GM04504 (cell line): ENCODE measurements at places on chromosomes 7 and 10.

GRCh38 chr7:148912758-148913541 is 28.9 kb upstream of the EZH2 start:
- DNase-seq = no peak

- DNase-seq = no peak
These were observed 28.9 kb downstream of the PPIF start for GRCh38 chr10:79376078-79376628.

DNA sequence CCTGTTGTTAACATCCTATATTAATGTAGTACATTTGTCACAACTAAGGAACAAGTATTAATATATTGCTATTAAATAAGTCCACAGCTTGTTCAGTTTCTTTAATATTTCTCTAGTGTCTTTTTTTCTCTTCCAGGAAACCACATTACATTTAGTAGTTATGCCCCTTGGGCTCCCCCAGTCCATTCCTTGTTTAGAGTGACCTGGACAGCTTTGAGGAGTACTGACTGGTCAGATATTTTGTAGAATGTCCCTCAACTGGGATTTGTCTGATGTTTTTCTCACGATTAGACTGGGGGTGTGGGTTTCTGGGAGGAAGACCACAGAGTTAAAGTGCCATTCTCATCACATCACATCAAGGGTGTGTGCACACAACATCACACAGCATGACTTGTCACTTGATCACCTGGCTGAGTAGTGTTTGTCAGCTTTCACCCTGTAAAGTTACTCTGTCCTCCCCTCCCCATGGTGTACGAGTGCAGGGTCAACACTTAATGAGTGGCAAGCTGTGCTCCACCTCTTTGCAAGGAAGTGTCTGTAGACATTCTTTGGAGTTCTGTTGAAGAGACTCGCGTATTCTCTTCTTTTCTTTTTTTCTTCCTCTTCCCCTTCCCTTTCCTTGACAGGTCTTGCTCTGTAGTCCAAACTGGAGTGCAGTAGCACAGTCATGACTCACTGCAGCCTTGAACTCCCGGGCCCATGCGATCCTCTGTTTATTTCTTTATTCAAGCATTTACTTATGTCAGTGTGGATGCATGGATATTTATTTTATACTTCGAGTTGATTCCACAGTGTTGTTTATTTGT is 10.2 kb downstream of the LMTK2 start:
- DNase-seq = no peak

DNA sequence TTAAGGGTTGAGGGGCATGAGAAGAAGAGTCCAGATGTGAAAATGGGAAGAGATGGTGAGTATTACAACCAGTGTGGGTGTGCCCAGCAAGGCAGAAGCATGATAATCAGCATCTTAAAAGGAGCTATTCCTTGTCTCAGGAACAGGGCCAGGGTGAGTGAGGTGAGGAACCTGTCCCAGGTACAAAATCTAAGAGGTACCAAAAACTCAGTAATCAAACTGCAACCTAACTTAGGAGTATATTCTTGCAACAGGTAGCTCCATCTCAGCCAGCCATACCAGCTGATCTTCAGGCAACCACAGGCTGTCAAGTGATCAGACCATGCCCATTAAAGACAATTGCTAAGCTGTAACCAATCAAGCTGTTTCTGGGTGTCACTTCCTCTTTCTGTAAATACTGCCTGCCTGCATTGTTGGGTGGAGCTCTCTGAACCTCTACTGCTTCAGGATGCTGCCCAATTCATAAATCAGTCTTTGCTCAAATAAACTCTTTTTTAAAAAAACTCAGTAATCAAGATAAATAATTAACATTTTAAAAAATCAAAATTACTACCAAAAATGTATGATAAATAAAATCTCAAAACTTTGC is 7.4 kb downstream of the KEL start:
- DNase-seq = no peak

GRCh38 chr10:74641659-74642058 is 184.7 kb upstream of the KAT6B start:
- DNase-seq = no peak

DNA sequence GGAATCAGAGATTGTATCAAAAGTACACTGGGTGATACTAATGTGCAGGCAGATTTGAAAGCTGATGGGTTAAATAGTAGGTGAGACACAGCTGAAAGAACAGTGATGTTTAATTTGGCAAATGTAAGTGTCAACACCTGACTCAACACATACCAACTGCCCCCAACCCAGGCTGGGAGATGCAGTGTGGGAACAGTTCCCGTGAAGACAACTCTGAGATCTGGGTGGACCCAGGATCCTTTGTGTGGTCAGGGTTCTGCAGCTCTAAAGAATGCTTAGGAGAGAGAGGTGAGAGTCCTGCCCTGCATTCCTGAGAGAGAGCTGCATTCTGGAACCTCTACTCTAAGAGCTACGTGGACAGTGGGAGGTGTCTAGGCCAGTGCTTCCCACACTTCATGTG is 479.7 kb downstream of the RPS24 start:
- no peak for DNase-seq

GRCh38 chr10:110791541-110792073 is 80.1 kb upstream of the PDCD4 start:
- DNase-seq = no peak

- DNase-seq = no peak
These were observed 19.4 kb downstream of the C1GALT1 start for GRCh38 chr7:7201578-7202374.

GRCh38 chr7:32316839-32317238 is 173.3 kb downstream of the LSM5 start:
- no peak for DNase-seq

- no peak for DNase-seq
These were observed 1.7 kb downstream of the STN1 start for GRCh38 chr10:103916254-103916653.

- no peak for DNase-seq
These were observed 65.7 kb downstream of the MYL10 start for GRCh38 chr7:101563198-101563901.

- no peak for DNase-seq
These were observed 19.5 kb downstream of the LRMDA start for GRCh38 chr10:75450644-75451640.

DNA sequence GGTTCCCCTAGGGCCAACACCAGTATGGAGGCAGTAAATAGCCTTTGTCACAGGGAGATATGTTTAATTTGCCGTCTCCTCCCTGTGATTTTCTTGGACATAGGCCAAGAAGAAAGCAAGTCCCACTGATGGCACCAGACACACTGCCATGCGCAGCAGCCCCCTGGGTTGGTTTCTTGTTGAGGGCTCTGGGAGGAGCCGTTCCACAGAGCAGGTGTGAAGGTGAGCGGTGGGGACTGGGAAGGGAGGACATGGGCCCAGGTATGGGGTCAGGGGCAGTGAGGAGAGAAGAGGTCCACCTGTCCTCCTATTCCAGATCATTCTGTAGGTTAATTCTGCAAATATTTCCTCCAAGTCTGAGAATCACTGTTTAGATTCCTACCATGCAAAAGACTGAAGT is 376.1 kb downstream of the PLXNA4 start:
- no peak for DNase-seq

DNA sequence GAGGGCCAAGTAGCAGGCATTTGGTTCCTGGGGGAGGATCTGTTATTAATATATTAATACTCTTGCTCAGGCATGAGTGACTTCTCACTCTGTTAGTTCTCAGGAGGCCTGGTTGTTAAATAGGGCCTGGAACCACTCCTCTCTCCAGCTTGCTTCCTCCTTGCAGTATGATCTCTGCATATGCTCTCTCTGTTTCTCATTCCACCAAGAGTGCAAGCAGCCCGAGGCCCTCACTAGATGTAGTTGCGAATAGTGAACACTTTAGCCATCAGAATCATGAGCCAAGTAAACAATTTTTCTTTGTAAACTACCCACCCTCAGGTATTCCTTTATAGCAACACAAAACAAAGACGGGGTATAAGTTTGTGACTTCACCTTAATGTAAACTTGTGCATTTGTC is 784.3 kb downstream of the DNAJB9 start:
- no peak for DNase-seq

DNA sequence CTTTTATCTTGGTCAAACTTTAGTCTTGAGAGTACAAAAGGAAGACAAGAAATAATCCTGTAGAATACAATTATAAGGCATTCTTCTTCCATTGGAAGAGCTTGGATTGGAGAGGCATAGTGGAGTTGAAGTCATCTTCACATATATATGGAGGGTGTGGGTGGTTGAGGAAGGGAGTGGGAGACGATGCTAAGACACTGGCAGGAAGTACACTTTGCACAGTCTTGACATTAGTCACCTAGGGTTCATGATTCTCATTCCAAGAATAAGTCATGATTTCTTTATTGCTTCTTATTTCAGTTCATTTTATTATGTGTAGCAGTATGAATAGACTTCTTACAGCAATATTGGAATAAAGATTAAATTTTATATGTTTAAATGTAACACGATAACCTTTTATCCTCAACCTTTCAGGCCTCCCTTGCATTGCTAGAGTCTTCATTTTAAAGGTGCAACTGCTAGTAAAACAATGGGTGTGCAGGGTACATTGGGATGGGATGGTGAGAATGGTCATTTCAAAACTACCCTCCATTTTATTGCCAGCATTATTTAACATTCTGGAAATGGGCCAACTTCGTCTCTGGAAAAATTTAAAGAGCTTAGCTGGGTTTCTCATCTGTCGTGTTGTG is 12.3 kb upstream of the SLC26A3 start:
- no peak for DNase-seq

GRCh38 chr10:43790147-43790546 is 141.5 kb upstream of the ZNF32 start:
- DNase-seq = no peak

GRCh38 chr10:104403636-104404035 is 50.0 kb downstream of the CFAP58 start:
- DNase-seq = no peak

DNA sequence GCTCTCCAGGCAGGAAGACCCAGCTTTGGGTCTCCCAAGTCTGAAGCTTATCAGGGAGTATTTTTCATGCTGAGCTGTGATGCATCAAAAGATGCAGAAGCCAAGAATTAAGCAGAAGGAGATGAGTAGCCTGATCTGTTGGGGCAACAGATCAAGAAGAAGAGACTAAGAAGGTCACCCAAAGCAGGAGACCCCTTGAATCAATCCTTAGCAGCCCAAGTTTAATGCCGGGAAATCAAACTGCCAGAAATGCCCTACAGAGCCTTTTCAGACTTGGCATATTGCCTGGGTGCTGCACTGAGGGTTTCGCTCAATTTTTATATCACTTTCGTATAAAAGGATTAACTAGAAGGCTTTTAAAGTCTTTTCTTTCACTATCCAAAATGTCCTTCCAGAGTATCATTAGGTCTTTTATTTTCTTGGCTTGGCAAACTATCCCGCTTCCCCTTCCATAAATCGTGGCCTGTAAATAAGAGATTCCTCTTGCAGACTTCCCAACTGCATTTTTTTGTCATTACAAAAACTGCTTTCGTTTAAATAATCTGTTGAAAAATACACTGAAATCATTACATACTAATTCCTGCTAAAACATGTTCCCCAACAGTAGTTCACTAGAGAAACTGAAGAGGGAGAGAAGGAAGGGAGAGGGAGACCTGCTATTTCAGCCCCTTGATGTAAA is 49.0 kb upstream of the STK17A start:
- DNase-seq = peak; percentile 58

DNA sequence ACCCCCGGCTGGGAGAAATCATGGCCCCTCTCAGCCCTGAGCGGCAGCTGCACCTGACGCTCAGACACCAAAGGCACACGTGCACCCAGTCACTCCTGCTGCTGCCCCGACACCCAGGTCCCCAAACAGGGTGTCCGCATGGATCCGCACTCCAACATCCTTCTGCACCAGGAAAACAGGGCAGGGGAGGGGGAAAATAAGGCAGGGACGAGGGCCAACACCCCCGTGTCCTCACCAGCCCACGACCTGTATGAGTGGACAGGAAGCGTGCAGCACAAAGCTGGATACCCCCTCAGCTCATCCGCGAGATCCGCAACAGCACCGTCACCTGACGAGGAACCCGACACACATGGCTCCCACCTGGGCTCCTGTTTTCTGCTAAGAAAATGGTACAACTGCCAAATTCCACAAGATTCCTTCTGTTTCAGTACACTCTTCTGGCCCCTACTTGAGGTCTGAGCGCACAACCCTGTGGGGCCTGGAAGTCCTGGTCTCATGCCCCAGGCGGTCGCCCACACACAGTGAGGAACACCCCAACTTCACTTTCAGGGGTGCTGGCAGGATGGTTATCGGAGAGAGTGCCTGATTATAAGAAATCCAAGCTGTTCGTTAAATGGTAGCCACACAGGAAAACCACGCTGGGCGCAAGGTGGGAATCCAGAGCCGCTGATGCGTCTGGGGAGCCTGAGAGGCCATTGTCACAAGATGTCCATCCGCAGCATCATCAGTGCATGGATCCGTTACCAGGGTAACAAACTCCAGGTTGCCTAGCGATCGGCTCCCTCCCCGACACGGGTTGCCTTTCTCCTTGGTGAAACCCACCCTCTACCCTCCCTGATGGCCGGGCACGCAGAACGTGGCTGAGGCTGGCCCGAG is 63.6 kb downstream of the ZRANB1 start:
- DNase-seq = no peak
